ENCODE measurements at places on chromosomes 11 and 22. TPM values are rescaled to one million over a fixed set of nuclear protein-coding genes. Genes with fewer than 3 reads are reported as not detected.

CREB3L1 gene
- 0.30 TPM for total RNA-seq

MYO7A gene
- 38.5 TPM for total RNA-seq

MS4A6E gene
- total RNA-seq: not detected

MFRP gene
- total RNA-seq: not detected

Measured in left lobe of liver (tissue), 2 donors.